ENCODE measurements at places on chromosomes 1 and 21.

DNA sequence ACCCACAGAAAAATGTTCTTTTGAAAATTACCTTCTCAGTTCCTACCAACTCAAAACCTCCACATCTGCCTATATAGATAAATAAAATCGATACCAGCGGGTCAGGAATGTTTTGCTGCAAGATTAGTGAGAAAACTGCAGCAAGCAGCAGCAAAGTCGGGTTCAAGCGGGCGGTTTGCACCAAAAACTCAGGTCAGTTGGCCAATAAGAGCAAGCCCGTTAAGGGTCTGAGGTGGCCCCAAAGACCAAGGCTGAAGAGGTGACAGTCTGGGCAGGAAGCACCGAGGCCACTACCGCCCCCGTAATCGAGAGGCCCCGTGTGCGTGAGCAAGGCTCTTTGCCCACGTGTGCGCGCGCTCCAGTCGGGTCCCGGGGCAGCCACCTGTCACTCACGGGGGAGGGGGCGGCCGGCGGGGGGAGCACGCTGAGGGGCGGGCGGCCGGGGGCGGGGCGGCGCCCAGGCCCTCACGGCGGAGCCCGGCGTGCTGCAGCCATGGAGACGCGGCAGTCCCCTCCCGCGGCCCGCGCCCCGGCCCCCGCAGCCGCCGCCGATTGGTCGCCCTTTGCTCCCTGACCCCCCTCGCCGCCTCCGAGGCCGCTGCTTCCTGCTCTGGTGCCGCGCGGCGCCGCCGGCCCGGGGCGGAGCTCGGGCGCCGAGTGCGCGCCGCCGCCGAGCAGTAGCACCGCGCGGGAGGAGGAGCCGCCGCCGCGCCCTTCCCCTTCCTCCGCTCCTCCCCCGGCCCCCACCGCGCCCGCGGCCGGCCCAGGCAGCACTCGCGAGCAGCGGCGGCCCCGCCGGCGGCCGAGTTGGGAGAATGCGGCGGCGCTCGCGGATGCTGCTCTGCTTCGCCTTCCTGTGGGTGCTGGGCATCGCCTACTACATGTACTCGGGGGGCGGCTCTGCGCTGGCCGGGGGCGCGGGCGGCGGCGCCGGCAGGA, at the start of gene GALNT2:
Gene GALNT2 (plus strand): TSS at position 773 of the 939 bp plus-strand sequence. CDS start 43 bp downstream, at position 816.
- DNase-seq, result peak; percentile 80

GRCh38 chr1:151616505-151616849, 4.6 kb downstream of the SNX27 start:
- DNase-seq, result no peak

DNA sequence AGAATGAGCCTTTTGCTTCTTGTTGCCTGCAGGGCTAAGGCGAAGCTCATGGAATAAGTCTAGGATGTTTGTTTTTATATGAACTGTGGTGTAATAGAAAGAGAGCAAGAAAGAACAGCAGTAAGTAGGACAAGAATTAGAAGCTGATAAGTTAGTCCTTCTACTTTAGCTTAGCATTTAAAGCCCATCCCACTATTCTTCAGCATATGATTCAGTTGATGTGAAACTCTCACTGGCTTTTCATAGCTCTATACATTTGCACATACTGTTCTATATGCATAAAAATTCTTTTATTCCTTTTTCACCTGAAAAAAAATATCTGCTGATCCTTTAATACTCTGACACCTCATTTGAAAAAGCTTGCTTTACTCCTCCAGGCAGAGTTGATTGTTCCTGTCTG, 712.0 kb downstream of the USP25 start:
- no peak for DNase-seq

- DNase-seq, result no peak
Observed at GRCh38 chr1:190177555-190177954, 300.1 kb downstream of the BRINP3 start.

DNA sequence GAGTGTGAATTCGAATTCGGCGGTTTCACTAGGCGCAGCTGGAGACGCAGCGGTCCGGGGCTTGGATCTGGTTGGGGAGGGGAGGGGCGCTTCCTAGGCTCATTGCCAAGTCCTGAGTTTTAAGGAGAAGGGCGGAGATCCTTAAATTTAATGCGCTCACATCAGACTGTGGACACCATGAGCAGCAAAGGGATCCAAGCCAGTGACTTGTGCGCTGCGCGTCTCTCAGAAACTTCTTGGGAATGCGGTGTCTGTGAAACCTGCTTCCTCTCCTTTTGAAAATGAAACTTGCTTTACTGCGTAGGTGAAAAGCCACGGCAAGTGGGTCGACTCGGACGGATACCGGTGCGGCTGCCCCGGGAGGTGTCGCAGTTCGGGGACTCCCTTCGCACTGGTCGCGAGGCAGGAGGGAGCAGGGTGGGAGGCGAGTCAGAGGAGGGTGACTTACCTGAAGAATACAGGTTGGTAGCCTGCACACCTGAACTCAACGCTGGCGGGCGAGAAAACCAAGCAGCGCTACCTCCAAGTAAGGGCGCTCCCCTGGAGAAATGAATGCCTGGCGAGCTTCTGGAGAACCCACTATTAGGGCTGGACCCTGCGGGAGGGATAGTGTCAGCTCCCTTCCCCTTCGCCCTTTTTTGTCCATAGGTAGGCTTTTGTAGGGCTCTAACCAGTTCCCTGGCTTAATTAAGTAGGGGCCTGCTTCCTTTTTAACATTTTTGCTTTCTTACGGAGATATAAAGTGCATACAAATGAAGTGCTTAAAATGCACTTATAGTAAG, 992 bp downstream of the TENT5C start:
- DNase-seq, result peak; percentile 44
